ENCODE measurements at places on chromosomes 11 and 22. TPM values are rescaled to one million over a fixed set of nuclear protein-coding genes. Genes with fewer than 3 reads are reported as not detected.

The WT1 gene
- total RNA-seq = 15.9 TPM

The MMP12 gene
- not detected for total RNA-seq

The CCDC188 gene
- total RNA-seq = not detected

The HPX gene
- 1.0 TPM for total RNA-seq

The BACE1 gene
- 4.9 TPM for total RNA-seq

The APOL3 gene
- 3.2 TPM for total RNA-seq

The OR8D1 gene
- not detected for total RNA-seq

The SPA17 gene
- 10.1 TPM for total RNA-seq

The SYT9 gene
- total RNA-seq = 3.7 TPM

The TMEM191C gene
- total RNA-seq = 2.9 TPM

The OR4X1 gene
- total RNA-seq = not detected

The PPP6R2 gene
- 52.8 TPM for total RNA-seq

The ANKK1 gene
- 0.08 TPM for total RNA-seq

The TTLL1 gene
- total RNA-seq = 4.6 TPM

The RBMXL2 gene
- 0.10 TPM for total RNA-seq

The SAA4 gene
- not detected for total RNA-seq

The OSBP2 gene
- 4.7 TPM for total RNA-seq

The OR4A16 gene
- total RNA-seq = not detected

The NFAM1 gene
- total RNA-seq = 0.41 TPM

The OR56A1 gene
- not detected for total RNA-seq

The VSIG10L2 gene
- total RNA-seq = not detected

The MS4A3 gene
- total RNA-seq = 0.13 TPM

The NRGN gene
- 5.7 TPM for total RNA-seq

The DESI1 gene
- 33.5 TPM for total RNA-seq

The IGF2 gene
- total RNA-seq = 14.5 TPM

The SLC22A25 gene
- not detected for total RNA-seq
